K562 (cell line): ENCODE measurements at places on chromosomes 7 and 10. TPM values are rescaled to one million over a fixed set of nuclear protein-coding genes. Genes with fewer than 3 reads are reported as not detected.

- DNase-seq = peak; percentile 16
Measured at GRCh38 chr7:80732630-80733029, 94.2 kb downstream of the CD36 start.

DNA sequence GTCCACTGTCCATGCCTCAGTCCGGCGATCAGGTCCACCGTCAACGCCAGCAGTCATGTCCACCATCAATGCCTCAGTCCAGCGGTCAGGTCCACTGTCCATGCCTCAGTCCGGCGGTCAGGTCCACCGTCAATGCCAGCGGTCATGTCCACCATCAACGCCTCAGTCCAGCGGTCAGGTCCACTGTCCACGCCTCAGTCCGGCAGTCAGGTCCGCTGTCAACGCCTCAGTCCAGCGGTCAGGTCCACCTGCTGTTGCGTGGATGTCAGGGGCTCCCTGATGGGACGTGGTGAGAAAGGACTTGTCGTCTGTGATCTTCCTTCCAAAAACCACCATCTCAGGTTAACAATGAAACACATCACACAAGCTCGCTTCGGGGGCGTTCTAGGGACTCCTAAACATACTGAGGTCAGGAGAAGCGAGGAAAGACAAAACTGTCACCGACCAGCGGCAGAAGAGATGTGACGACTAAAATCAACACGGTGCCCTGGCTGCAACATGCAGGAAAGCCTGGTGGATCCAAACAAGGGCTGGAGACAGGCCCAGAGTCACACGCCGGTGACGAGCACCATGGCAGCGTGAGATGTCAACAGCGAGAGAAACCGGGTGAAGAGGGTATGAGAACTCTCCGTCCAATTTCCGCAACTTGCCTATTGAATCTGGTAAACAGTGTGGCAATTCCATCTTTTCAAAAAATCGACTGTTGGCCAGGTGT is 264.2 kb downstream of the MAD1L1 start:
- no peak for DNase-seq

GRCh38 chr7:101315336-101315735 is 6.3 kb downstream of the IFT22 start:
- peak; percentile 77 for DNase-seq

DNA sequence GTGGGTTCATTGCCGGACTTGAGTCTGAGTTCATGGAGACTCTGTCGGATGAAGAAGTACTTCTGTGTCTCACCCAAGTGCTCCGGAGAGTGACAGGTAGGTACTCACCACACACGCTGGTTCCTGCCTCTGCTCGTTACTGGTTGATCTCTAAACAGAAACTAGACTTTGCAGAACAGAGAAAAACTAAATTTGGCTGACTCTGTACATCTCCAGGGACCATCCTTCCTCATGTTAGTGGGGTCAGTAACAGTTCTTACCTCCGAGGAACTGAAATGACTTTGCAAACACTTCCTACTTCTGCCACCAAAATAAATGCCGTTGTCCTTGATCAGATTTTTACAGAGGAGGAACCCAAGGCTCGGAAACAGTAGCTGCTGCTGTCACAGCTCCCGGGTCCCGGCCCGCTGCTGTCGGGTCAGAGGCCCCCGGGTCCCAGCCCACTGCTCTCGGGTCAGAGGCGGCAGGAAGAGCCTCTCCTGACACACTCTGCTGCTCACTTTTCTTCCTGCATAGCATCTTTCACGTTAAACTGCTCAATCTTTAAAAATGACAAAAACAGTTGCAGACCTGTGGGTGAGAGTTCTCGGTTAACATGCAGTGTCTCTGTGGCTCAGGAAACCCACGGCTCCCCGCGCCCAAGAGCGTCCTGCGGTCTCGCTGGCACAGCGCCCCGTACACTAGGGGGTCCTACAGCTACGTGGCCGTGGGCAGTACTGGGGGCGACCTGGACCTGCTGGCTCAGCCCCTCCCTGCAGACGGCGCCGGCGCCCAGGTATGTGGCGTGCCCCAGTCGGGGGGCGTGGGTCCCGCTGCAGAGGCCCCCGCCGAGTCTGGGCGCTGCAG is 4.8 kb upstream of the MTG1 start:
- peak; percentile 19 for DNase-seq

DNA sequence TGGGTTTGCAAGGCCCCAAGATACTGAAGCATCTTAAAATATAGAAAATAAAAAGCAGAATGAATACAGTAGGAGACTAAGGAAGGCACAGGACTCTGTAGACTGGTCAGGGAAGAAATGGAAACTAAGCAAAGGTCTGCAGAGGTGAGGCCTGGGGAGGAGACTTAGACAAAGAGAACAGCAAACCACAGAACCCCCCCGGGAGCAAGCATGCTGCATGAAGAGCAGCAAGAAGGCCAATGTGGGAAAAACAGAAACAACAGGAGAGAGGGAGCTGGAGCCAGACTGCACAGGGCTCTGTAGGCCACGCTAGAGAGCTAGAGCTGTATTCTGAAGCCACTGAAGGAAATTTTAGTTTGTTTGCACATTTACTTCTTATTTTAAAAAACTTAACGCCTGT is 45.7 kb upstream of the ARID5B start:
- DNase-seq = no peak

GRCh38 chr10:62010366-62010765 is 108.9 kb downstream of the ARID5B start:
- DNase-seq = no peak

GRCh38 chr7:46288861-46289260 is 367.8 kb upstream of the IGFBP3 start:
- DNase-seq = no peak

GRCh38 chr10:58842860-58843376 is 330.2 kb downstream of the BICC1 start:
- DNase-seq = no peak

The R3HCC1L gene
- total RNA-seq = 8.9 and 9.3 TPM in 2 replicates
